Activated CD8-positive, alpha-beta T cell treated with anti-CD3 and anti-CD28 coated beads, Interleukin-2, amount 10 ng/mL, durations not matched to agents 7 days and 5 days (primary cell): ENCODE measurements at places on chromosomes 16 and 17. TPM values are rescaled to one million over a fixed set of nuclear protein-coding genes. Genes with fewer than 3 reads are reported as not detected.
A peak's percentile ranks its signal among the peaks of the same experiment; 100 is the strongest.

- no peak for DNase-seq
Observed at GRCh38 chr17:44614862-44615261, 41.4 kb upstream of the MEIOC start.

DNA sequence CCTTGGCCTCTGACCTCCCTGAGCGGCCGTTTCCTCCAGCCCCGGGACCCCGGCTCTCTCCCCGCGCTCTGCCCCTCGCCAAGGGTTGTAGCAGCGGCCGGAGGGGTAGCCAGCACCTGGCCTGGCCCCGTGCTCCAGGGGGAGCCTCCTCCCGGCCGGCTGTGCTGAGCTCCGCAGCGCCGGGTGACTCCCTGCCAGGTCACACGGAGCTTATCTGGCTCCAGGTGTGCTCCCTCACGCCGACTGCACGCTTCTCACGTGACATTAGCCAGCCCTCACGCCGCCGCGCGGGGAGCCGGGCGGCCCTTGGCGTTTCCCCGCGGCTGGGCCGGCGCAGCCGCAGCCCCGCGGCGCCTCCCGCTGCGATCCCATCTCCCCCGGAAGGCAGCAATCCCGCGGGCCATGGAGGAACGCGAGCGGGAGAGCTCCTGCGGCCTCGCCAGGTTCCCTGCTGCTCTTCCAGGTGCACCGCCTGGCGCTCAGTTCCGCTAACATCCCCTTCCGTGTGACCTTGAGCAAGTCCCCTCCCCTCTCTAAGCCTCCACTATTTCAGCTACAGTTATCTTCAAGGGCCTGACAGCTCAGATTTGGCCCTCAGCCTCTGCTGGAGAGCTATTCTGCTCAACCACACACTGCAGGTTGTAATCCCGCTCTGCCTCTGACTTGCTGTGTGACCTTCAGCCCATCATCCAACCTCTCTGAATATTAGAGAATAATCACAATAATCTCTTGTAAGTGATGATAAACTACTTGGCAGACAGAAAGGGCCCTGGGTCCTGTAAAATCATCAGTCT is 3.4 kb downstream of the MYO18A start:
- DNase-seq = peak; percentile 51

ABCA10 gene
- total RNA-seq = 0.26 TPM

GRCh38 chr17:62687997-62688396 is 60.5 kb downstream of the MRC2 start:
- no peak for DNase-seq

DNA sequence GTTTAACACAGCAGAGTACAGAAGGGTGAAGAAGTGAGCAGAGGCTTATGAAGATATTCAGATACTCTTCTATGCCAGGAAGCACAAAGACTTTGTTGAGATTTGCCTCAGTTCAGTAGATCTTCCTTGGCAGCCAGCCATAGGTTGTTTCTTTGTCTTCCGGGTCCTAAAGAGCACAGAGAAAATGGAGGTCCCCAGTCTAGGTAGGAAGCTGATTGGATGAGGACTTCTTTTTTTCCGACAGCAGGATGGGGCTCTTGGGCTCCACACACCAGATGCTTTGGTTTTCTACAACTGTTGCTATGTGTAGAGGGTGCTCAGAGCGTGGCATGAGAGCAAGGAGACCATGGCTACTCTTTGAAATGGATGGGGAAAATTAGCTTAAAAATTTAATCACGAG is 8.3 kb upstream of the CDC6 start:
- DNase-seq = no peak

DNA sequence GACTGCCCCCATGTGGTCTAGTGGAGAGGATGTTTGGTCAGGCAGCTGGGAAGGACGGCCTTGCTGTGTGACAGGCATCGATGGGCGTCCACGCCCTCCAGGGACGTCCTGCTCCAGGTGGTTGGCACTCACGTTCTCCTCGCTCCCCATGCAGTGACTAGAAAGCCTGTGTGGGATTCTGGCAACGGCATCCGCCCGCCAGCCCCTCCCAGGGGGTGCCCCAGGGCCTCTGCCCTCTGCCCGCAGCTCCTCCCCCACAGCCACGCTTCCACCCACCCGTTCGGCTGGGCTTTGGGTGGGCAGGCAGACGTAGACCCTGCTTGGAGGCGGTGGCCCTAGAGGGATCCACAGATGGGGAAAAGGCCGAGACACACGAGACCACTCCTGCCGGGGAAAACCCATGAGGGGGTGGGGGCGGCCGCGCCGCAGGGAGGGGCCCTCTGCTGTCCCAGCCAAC is 4.7 kb upstream of the IL17C start:
- DNase-seq = peak; percentile 66

DNA sequence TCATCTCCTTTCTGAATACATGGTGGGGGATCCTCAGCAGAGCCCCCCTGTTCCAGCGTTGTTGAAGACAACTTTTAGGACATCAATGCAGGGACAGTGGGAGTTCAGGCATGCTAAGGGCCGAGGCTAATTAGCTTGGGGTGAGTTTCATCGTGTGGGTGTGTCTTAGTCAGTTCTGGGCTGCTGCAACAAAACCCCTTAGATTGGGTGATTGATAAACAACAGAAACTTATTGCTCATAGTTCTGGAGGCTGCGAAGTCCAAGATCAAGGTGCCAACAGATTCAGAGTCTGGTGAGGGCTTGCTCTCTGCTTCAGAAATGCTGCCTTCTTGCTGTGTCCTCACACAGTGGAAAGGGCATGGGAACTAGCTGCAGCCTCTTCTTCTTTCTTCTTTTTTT is 214.0 kb downstream of the NTN1 start:
- DNase-seq = no peak

DNA sequence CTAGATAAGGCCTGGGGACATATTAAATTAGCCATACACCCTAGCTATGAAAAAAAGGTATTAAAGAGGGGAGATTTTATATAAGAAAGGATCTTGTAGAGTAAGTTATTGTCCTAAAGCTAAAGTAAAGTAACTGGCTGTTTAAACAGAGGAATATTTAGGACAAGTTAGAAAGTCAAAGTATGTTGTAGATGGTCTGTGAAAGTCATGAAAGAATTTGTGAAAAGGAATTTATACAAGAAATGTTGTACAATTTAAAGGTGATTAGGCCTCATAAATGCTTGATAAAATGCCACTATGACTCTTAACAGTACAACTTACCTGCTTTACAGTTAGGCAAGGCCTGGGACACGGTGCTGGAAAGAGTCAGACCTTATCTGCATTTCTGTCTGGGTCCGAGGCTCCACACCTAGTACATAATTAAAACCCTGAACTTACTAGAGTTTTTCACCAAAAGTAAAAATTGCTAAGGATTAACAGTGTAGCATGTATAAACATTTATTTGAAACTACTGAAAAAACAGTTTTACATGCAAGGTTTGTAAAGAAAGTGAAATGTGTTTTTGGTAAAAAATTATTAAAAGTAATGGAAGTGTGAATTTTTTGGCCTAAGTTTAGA is 445.3 kb upstream of the TOM1L1 start:
- DNase-seq = no peak

DNA sequence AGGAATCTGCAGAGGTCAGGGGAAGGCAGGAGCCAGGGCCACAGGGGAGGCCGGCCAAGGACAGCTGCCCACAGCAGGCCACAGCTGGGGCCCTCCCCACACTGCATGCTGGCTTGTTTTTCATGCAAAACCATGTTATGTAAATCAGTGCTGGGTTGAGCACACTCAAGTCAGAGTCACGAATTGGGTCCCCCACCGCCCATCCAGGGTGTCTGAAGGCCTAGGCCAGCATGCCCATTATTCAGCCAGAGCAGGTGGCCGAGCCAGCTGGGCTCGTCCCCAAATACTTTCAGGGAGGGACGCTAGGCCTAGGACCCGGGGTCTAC is 51.2 kb upstream of the TOB1 start:
- DNase-seq = no peak

INPP5K gene
- 39.6 TPM for total RNA-seq

SULT1A1 gene
- total RNA-seq = 11.8 TPM

DNA sequence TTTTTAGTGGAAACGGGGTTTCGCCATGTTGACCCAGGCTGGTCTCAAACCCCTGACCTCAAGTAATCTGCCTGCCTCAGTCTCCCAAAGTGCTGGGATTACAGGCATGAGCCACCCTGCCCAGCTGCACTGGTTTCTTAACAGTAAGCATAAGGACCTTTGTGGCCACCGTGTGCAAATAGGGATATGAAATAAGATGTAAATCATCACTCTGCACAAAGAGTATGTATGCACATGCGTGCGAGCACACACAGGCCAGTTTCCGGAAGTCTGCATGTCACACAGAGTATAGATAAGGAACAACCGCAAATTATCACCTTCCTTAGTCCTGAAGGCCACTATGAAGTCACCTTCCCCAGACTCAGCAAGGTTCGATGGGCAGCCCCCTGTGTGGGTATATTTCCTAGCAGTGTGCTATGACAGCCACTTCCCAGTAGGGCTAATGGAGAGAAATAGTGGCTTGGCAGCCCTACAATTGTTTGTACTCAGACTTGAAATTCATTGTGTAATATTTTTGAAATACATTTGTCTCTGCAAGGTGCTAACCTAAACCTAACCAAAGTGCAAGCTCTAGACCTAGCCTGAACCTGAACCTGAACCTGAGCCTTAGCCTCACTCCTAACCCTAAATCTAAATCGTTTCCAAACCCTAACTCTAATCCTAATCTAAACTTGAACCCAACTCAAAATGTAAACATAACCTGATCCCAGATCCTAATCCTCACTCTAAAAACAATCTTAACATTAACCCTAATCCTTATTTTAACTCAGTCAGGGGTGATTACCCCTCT is 48.4 kb upstream of the SKAP1 start:
- DNase-seq = peak; percentile 55

DNA sequence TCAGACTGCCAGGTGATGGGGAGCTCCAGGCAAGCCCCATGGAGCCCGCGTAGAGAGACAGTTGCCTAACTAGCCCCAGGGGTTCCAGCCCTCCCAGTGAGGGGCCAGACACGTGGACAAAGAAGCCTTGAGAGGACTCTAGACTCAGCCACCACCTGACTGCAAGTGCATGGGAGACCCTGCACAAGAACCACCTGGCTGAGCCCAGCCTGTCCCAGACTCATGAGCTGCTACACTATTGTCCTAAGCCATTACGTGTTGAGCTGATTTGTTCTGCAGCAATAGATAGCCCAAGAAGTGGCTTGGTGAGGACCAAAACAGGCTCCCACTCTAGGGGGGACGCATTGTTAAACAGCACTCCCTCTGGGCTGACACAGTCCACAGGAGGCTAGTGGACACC is 37.6 kb upstream of the KLHDC4 start:
- no peak for DNase-seq

DNA sequence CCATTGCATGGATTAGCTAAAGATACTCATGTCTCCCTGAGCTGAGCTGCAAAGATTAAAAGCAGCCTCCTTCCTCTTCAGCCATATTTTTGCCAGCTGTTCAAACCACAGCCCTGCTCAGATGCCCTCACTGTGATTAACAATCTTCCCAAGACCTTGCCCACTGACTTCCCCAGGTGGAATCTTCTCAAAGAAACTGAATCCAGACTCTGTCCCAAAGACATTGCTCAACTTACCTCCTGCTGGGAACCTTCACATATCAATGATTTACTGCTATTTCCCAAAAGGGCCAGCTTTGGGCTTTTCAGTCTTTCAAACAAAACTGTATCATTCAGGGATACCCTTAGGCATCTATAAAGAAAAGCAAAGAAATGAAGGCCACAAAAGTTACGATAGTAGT is 9.2 kb downstream of the C17orf67 start:
- no peak for DNase-seq

FAM234A gene
- total RNA-seq = 11.8 TPM

DNA sequence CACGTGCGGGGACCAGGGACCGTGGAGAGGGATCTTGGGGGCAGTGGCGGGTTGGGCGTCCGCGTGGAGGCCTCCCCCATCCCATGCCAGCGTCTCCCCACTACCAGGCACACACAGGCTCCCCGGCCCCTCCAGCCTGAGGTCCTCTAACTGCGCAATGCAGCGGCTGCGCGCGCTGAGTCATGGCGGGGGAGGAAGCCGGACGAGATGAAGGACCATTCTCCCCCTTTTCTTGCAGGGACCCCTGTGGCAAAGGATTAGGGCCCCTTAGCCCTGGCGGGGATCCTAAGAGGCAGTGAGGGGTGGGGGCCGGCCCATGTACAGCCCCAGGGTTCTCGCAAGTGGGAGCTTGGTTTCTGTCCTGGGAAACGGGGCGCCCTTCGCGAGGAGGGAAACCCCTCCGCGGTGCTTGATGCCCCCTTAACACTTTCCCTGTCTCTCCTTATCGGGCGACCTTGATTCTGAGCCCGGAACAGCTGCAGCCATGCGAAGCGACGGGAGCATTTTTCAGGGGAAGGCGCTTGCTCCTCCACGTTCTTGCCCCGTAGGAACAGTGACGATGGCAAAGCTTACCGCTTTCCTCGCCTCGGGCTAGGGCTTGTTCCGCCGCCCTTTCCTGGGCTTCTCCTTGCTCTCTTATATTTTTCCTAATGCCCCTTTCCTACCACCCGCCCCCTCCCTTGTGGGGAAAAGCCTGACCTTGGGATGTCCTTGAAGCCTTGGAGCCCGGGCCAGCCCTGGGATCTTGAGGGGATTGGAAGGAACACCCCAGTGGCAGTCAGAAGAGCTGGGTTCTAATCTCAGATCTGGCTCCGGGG is 592 bp downstream of the ALDOA start:
- no peak for DNase-seq

- no peak for DNase-seq
Observed at GRCh38 chr16:1820096-1820945, 6.3 kb downstream of the HAGH start.

CFAP97D1 gene
- total RNA-seq = not detected

- no peak for DNase-seq
Observed at GRCh38 chr17:74452841-74453661, 13.4 kb upstream of the CD300A start.

MSLN gene
- total RNA-seq = not detected

RNF112 gene
- not detected for total RNA-seq

DNA sequence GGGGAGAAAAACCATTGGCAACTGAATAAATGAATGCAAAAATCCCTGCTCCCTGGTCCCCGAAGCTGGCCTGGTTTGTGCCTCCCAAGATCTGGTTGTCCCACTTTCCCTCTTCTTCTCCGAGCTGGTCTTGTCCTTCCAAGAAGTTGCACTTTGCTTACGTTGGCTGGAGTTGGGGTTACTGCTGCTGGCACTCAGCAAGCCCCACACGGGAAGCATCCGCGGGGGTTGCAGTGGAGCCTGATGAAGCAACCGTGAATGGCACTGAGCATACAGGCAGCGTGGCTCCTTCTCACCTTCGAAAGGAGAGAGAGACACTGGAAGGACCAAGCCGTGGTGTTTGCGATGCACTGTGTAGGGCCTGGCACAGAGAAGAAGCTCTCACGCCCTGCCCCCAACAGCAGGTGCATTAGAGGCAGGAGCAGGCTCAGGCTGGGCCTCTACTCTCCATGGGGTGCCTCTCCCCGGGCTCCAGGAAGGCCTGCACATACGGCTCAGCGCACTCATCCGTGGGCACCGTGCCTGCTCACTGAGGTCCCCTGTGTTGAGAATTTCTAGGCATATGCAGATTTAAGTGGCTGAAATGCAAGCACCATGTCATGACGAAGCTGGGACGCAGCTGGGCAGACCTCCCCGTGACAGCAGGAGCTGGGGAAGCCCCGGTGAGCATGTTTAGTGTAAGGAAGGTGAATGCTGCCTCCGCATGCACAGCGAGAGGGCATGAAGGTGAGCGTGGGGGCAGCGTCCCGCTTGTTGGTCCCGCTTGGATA is 12.1 kb downstream of the CA5A start:
- no peak for DNase-seq

ZNF750 gene
- not detected for total RNA-seq

IRF8 gene
- 24.0 TPM for total RNA-seq

GFAP gene
- not detected for total RNA-seq

TP53TG3B gene
- not detected for total RNA-seq
